ENCODE measurements at places on chromosomes 3 and 15.

DNA sequence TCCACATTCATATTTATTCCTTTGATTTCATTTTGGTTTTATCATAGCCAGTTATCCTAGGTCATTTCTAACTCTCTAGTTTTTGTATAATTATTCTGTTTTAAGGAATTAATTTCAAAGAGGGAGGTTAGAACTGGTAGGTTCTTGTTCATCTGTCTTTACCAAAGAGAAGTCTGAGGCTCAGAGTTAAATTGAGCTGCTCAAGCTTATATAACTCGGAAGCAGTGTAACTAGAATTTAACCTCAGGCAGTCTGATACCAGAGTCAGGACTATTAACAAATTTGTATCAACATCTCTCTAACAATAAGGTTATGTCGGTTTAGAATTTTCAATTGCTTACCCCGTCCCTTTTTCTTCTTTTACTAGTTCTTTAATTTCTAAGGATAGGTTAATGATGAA lies 84.1 kb downstream of the AKAP13 start:
- no peak for DNase-seq

DNA sequence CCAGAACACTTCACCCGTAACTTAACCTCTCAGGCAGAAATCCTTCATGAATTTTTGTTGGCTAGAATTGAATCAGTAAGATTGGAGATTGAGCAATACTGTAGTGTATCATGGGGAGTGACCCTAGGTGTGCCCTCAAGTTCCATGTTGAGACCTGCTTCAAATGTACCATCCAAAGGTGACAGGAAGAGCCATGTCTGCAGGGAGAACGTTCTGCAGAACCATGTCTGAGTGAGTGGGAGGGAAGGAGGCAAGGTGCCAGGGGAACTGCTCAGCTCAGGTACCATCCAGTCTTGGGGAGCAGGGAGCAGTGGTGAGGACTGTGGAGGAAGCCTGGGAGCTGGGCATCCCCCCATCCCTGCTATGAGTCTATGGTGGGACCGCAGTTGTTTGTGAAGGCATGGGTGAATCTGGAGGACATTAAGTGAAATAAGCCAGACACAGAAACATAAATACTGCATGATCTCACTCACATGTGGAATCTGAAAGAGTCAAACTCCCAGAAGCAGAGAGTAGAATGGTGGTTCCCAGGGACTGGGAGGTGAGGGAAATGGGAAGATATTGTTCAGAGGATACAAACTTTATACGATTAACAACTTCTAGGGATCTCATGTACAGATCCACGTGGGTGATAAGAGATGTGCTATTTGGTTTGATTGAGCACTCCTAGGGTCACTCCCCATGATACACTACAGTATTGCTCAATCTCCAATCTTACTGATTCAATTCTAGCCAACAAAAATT lies 23.3 kb downstream of the CFAP161 start:
- no peak for DNase-seq

- no peak for DNase-seq
These were observed 13.7 kb upstream of the DPH6 start for GRCh38 chr15:35559683-35560082.

- no peak for DNase-seq
These were observed 338.9 kb upstream of the TMCO5A start for GRCh38 chr15:37595426-37595970.

DNA sequence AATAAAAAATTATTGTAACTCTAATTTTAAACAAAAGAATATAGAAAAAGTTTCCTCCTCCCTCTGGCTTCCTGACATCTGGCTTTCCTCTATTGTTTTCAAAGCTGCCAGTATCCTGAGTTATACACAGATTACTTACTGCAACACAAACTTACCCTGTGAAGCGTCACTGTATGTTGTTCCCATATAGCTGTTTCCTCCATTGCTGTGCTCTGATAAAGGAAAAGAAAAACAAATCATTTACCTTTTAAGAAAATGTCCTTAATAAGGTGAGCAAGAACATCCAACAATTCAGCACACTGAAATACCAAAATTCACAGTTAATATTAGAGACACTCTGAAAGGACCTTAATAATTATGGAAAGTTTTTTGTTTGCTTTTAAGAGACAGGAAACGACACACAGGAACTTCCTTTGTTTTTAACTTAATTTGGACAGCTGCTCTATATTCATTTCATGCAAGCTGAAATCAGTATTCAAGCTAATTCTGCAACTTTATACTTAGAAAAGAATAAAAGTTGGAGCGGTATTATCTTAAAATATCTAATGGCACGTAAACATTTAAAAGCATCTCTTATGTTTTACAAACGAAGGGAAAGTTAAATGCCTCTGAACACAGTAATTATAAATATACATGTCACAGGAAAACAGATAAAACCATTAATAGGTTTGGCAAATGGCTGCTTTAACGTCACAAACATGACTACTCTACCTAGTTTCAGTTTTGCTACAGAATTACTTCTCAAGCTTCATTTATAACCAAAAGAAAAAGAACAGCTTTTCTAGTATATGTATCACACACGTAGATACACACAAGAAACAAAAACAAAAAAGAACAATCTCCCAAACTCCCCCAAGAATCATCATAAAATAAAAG lies 21.5 kb downstream of the TJP1 start:
- DNase-seq = no peak

- DNase-seq = no peak
These were observed 407.9 kb upstream of the ATP11B start for GRCh38 chr3:182385356-182385755.

GRCh38 chr3:72414481-72415016 lies 433.7 kb downstream of the SHQ1 start:
- no peak for DNase-seq

DNA sequence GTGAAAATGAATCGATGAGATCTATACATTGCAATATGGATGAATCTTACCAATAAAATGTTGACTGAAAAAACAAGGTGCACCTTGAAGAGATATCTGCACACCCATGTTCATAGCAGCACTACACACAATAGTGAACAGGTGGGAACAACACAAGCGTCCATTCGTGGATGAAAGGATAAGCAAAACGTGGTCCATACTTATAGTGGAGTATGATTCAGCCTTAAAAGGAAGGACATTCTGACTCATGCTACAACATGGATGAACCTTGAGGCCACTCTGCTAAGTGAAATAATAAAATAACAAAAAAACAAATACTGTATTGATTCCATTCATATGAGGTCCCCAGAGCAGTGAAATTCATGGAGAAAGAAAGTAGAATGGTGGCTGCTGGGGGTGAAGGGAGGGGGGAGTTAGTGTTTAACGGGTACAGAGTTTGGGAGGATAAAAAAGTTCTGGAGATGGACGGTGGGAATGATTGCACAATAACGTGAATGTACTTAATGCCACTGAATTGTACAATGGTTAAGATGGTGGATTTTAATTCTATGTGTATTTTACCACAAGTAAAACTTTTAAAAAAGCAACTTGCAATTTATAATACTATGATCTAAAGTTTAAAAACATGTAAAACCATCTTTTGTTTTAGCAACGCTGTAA lies 35.6 kb downstream of the IQSEC1 start:
- DNase-seq = no peak

DNA sequence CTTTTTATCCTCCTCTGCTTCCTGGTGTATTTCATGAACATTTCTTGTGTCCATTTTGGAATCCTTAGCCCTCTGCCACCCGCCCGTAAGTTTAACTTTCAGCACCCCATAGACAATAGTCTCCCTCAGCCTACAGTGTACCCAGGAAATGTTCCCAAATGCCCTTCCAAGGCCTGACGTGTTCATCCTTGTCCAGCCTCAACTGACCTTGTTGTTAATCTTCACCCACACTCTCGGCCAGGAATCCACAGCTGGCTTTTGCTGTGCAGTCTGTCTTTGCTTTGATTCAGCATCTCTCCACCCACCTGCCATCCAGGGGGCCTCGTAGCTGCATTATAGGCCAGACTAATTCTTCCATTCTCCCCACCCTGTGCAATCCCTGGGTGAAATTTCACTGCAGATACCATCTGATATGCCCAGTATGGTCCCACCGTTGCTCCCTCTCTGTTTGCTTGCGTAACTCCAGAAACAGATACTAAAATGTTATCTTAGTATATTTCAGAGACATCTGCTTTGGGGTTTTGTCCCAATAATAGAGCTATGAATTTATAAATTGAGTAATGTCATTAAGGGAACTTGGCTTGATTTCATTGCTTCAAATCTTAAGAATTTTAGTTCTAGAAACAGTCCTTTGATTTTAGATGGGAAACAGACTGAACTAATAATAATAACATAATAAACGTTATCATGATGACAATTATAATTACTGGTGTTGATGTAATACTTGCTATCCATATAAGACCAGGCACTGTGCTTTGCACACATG lies 16.6 kb downstream of the GUCA1C start:
- no peak for DNase-seq

GRCh38 chr3:188197388-188197847 lies 43.5 kb downstream of the LPP start:
- no peak for DNase-seq

DNA sequence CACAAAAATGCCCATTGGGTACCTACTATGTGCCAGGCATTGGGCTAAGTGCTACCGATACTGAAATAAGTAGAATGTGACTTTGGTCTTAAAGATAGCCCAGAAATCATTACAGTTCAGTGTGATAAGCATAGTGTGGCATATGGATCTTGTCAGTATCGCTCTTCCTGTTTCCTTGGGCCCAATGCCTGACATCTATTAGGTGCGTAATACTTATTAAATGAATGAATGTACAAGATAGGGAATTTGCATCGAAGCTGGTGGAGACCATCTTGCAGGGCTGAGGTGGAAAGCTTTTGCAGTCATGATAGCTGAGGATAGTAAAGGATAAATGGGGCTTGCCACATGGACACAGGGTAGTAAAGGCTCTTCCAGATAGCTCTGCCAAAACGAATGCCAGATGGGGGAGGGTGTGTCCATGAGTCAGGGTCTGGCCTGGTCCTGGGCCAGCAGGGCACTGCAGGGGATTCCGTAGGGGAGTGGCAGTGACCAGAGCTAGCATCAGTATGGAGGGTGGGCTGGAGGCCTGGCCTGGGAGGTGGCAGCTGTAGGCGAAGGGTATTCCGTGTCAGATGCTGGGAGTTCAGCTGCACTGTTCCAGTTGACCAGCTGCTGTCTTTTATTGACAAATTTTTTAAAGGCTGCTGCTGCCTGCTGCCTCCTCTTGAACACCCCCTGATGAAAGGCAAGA lies 23.5 kb downstream of the TSEN2 start:
- DNase-seq = peak; percentile 72

DNA sequence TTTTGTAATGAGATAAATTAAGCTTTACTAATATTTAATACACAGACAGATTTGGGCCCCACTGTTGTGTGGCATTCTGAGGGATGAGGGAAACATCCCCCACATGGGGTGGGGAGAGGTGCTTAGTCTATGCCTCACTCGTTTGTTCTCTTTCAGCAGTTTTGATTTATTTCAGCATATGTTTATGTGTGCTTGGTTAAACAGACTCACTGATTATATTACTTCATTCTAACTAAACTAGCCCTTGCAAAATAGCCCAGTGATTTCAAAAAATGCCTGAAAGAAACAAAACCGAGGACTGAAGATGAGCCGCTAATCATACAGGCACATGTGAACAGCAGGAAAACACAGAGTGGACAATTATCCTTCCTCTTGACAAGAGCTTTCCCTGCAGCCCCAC lies 27.2 kb downstream of the TNFAIP8L3 start:
- DNase-seq = no peak

GRCh38 chr3:12662593-12663400 lies 1.1 kb downstream of the RAF1 start:
- DNase-seq = no peak

DNA sequence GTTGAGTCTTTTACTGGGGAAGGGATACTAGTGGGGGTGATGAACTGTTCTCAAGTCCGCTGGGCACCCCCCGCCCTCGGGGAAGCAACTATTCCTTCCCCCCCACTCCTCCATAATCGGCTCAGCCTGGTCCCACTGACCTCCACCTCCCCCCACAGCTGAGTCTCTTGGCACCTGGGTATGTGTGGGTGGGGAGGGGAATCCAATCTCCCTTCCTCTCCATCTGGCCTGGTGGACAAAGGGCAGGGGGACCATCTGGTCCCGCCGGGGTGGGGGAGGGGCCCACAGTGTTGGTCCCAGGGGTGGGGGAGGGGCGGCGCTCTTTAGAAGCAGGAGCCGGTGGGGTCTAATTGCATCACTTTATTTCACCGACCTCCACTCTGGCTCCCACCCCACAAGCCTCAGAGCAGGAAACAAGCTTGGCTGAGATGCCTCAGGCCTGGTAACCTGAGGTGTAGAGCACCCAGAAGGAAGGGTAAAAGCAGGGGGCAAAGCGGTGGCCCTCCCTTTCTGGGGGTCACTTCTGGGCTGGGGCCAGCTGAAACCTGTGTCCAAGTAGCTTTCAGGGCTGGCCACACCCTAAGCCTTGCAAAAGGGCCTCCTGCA lies 1.0 kb upstream of the PCBP4 start:
- no peak for DNase-seq

DNA sequence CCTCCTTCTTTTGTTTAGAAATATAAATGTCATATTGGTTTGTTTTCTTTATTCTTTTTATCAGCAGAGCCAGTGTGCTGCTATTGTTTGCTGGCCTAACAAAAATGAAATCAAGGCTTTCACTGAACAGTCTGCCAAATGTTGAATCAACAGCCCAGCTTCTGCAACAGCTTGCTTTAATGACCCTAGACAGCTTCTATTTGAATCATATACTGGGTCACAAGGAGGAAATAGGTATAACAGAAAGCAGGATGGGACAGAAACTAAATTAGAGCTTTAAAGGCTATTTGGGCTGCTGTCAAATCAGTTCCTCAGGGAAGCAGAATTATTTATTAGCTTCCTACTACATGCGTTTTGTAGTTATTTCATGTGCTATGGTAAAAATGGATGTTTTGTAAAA lies 12.1 kb upstream of the DNAJC13 start:
- no peak for DNase-seq

DNA sequence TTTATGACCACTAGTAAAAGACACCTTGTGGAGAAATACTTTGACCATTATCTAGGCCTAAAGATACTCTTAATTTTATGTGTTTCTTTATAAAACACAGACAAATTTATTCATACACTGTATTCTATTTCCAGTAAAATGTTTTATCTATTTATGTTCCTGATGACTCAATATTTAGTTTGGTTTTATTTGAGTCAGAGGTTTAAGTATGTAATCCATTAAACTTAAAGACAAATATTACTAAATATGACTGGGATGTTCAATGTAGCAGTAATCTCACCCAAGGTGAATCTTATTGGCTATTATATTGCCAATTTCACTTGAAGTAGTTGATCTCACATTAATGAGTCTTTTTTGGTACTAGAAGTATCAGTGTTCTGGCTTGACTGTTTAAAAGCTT lies 799.7 kb downstream of the CADM2 start:
- no peak for DNase-seq

- no peak for DNase-seq
These were observed 41.6 kb downstream of the ACAN start for GRCh38 chr15:88844749-88845386.

- DNase-seq = no peak
These were observed 151.8 kb downstream of the SYNPR start for GRCh38 chr3:63429905-63430304.

DNA sequence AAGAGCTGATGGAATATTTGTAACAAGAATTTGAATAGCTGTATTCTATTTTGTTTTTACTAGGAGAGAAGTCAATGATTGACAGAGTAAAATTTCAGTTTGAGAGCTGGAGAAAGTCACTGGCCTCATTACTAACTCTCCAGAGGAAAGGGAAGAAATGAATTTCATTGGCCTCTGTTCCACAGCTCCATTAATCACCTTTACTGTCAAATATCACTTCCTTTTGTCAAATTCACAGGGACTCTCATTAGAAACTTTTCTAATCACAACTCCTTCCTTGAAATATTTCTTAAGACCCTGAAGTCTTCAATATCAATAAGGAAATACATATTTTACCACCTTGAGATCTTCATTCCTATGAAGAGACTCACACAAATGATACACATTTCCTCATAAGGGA lies 379.9 kb upstream of the RASGRP1 start:
- DNase-seq = no peak

- DNase-seq = no peak
These were observed 220.0 kb upstream of the UMPS start for GRCh38 chr3:124510290-124510689.
